ENCODE measurements at places on chromosomes 7 and 10.

DNA sequence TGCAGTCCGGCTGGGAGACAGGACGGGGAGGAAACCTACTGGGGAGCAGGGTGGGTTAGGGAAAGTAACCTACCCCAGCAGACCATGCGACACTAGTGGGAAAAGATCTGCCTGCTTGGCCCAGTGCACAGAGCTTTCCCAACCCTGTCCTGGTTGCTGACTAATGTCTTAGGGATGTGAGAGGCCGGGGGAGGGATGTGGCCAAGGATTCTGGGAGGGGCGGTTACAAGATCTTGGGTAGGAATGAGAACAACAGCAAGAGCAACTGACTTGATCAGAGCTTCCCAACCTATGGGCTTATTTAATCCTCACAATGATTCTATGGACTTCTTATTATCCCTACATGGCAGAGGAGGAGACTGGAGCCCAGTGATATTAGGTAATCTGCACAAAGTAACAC is 24.0 kb upstream of the EIF5AL1 start:
- DNase-seq: no peak

DNA sequence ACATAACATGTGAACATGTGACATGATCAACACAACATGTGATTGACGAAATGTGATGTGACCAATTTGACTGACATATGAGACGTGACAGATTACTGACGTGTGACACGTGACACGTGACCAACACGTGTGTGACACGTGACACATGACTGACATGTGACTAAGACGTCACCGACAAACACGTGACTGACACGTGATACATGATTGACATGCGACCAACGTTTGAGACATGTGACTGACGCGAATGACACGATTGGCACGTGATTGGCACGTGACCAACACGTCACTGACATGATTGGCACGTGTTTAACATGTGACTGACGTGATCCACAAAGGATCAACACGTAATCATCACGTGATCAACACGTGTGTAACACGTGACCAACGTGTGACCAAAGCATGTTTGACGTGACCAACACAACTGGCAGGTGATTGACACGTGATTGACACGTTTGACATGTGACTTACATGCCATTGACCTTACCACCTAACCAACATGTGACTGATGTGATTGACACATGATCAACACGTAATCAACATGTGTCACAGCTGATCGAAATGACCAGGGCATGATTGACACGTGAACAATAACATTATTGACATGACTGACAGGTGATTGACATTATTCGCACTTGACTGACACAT is 23.7 kb downstream of the CRPPA start:
- no peak for DNase-seq

- DNase-seq: no peak
Observed at GRCh38 chr10:18333621-18334020, 193.4 kb downstream of the CACNB2 start.

DNA sequence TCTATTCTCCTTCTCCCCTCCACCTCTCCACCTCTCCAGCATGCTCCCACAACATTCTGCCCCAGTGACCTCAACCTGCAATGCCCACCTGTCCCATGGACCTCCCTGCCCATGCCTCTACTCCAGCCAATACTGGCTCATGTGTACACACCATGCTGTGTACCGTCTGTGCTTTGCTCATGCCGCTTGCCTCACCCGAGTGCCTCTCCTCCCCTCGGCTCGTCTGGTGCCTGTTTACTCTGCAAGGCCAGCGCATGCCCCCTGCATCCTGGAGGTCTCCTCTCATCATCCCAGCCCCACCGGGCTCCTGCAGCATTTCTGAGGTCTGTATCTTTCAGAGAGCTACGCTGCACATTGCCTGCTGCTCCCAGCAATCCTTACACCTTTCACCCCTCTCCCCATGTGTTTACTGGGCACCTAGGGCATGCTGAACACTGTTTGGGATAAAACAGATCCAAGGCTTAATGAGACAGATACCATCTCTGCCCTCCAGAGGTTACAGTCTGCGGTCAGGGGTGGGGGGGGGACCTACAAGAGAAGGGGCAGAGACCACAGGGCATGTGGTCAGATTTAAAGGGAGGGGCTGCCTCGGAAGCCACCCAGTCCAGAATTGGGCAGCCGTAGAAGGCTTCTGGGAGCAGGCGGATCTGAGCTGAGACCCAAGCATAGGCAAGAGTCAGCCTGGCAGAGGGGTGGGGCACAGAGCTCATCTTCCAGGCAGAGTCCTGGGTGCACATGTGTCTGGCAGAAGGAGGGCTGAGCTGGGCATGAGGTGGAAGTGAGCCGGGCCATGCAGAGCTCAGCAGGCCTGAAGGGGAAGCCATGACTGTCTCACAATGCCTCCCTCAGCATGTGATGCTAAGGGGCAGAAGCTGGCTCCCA is 29.6 kb upstream of the PSAP start:
- no peak for DNase-seq

DNA sequence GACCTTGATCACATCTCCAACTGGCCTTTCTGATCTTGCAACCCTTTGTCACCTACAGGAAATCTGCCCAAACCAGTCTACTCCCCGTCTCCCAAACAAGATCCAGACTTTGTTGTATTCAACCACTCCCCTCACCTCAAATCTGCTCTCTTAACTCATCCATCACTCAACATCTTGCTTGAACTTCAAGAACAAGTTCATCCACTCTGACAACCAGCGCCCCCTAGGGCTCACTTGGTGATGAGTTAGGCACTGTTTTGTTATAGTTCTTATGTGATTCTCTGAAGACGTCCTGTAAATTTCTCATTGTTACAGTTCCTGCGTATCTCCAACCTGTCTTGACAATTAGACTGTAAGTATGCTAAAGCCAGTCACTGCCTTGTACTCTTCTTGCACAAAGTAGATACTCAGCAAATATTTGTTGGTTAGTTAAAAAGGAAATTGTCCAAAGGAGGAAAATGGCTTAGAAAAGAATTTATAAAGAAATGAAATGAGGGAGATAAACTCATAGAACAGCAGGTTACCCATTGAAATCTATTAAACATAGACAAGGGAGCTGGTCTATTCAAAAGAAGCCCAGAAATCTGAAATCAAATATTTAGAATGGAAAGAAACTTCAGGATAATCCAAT is 5.3 kb downstream of the FRMD4A start:
- DNase-seq: no peak

GRCh38 chr10:14571866-14572507 is 202.7 kb downstream of the FAM107B start:
- DNase-seq: no peak

GRCh38 chr10:113125612-113126011 is 175.6 kb downstream of the TCF7L2 start:
- no peak for DNase-seq

GRCh38 chr10:62193479-62193878 is 75.2 kb downstream of the RTKN2 start:
- DNase-seq: no peak
